Activated B cell treated with CpG ODN at 0.5 μM for 24 hours (primary cell): ENCODE measurements at places on chromosomes 4 and X. TPM values are rescaled to one million over a fixed set of nuclear protein-coding genes. Genes with fewer than 3 reads are reported as not detected.

GRCh38 chr4:101018836-101019235, 328.5 kb downstream of the PPP3CA start:
- H3K27ac ChIP-seq = peak overlapping the region; percentile 71
- no peak for DNase-seq
- peaks cover 13% of the 10 kb centered on the region for H3K36me3 ChIP-seq
- no peaks in the 10 kb centered on the region for H3K27me3 ChIP-seq
- peaks cover 46% of the 10 kb centered on the region for H3K4me1 ChIP-seq
- peak overlapping the region; percentile 0 for H3K4me3 ChIP-seq

DNA sequence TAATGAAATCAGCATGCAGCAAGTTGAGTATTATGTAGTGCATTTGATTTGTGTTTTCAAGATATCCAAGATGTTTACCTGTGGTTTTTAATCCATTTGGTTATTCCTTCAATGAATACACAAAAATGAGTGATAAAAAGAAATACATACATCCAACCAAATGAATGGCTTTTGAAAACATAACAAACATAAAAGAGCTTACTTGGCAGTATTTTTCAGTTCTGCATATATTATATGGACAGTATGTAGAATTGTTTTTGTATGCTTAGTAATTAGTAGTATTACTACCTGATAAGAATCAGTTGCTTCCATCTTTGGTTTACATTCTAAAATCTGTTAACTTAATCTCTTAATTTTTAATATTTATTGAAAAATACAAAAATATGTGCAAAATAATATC, 908.9 kb upstream of the AGA start:
- H3K4me1 ChIP-seq = no peaks in the 10 kb centered on the region
- DNase-seq = no peak
- no peak overlapping the region for H3K4me3 ChIP-seq
- no peaks in the 10 kb centered on the region for H3K36me3 ChIP-seq

DNA sequence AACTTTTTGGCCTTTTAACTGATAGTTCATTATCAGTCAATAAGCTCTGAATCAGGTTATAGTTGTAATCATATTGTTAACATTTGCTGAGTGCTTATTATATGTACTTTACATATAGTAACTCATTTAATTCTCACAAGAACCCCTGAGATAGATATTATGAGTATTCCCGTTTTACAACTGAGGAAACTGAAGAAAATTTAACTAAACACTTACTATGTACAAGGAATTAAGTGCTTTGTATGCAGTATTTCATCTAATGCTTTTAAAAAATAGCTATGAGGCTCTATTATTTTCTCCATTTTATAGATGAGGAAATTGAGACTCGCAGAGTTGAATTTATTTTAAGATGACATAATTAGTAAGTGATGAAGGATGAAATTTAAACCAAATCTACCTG, 27.7 kb upstream of the FGF2 start:
- H3K27ac ChIP-seq = no peak overlapping the region
- no peaks in the 10 kb centered on the region for H3K4me1 ChIP-seq
- H3K36me3 ChIP-seq = no peaks in the 10 kb centered on the region
- peaks cover 11% of the 10 kb centered on the region for H3K27me3 ChIP-seq
- no peak overlapping the region for H3K4me3 ChIP-seq
- no peak for DNase-seq

- DNase-seq = no peak
- H3K27me3 ChIP-seq = no peaks in the 10 kb centered on the region
- H3K4me1 ChIP-seq = peaks cover 23% of the 10 kb centered on the region
Observed at GRCh38 chr4:128958194-128958593, 135.1 kb downstream of the SCLT1 start.

DNA sequence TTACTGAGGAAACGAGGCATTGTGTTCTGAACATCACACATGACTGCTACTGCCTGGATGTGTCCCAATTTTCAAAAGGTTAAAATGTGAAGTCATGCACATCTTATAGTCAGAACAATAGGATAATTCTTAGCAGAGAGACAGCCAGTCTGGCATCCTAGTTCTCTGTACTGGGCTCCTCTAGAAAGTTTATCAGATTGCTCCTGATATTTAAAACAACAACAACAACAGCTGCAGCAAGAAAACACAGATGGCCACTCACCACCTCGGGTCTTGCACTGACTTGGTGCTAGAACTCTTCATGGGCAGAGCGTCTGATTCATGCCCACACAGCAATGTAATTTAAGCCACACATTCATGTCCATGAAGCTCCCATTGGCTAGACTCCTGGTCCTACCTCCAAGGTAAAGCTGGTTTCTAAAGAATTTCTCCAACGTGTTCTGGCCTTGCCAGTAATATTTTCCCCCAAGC, 33.3 kb upstream of the SLC2A9 start:
- no peaks in the 10 kb centered on the region for H3K4me1 ChIP-seq
- H3K36me3 ChIP-seq = peaks cover 7% of the 10 kb centered on the region
- H3K4me3 ChIP-seq = no peak overlapping the region
- no peak overlapping the region for H3K27ac ChIP-seq
- H3K27me3 ChIP-seq = peaks cover 7% of the 10 kb centered on the region

DNA sequence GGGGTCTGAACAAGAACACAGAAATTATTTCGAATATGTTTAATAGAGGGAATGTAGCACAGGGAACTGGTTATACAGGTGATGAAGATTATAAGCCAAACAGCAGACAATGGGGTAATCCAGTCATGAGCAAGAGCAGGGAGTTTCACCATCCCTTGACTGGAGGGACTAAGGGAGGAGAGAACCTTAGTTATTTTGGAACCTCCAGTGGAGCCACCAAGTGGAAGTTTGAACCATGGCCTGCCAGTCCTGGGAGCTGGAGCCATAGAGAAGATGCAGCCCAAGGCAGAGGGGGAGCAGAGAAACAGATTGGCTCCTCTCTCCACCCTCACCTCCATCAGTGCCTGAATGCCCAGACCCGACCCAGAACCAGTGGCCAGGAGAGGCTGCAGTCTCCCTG, 264.6 kb upstream of the RASGEF1B start:
- H3K4me1 ChIP-seq = peaks cover 6% of the 10 kb centered on the region
- no peak overlapping the region for H3K4me3 ChIP-seq
- H3K27me3 ChIP-seq = no peaks in the 10 kb centered on the region
- no peak overlapping the region for H3K27ac ChIP-seq
- H3K36me3 ChIP-seq = no peaks in the 10 kb centered on the region

- H3K36me3 ChIP-seq = no peaks in the 10 kb centered on the region
- DNase-seq = no peak
- H3K27me3 ChIP-seq = no peaks in the 10 kb centered on the region
Observed at GRCh38 chr4:114941503-114941902, 171.9 kb downstream of the NDST4 start.

DNA sequence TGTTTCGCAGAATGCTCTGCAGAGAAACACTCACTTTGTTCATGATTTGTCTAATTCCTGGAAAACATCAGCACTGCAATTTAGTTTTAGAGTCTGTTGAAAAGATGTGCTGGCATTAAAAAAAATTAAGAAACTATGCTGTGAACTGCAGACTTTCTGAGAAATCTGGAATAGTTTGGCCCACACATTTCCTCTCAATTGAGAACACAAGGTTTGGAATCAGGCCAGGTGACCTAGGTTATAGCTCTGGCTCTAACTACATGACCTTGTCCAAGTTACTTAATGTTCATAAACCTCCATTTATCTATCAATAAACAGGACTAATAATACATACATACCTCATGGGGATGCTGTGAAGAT, 61.4 kb upstream of the ENPEP start:
- H3K27me3 ChIP-seq = no peaks in the 10 kb centered on the region
- H3K4me1 ChIP-seq = no peaks in the 10 kb centered on the region
- DNase-seq = no peak
- H3K36me3 ChIP-seq = no peaks in the 10 kb centered on the region
- no peak overlapping the region for H3K4me3 ChIP-seq

DNA sequence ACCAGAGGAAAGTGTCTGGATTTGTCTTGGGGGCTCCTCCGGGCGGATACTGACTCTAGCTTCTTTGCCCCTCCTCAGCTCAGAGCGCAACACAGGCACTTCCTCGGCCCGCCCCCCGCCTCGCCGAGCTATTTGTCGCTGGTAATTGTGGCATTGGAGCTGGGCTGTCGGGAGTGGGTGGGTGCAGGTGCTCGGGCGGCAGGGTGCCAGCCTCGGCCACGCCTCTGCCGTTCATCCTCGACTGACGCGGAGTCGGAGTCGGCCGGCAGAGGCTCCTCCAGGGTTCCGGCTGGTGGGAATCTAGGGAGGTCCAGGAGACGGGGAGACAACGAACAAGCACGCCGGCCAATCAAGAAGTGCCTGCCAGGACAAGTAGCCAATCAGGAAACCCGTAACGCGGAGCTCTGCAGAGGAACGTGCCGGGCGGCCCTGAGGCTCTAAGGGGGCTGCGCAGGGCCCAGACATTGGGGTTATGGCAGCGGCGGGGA, 3.9 kb upstream of the SYN1 start:
- H3K4me3 ChIP-seq = peak overlapping the region; percentile 70
- H3K4me1 ChIP-seq = peaks cover 16% of the 10 kb centered on the region
- DNase-seq = no peak
- peaks cover 30% of the 10 kb centered on the region for H3K27me3 ChIP-seq
- H3K27ac ChIP-seq = no peak overlapping the region

- DNase-seq = no peak
- peak overlapping the region; percentile 89 for H3K27ac ChIP-seq
- H3K27me3 ChIP-seq = no peaks in the 10 kb centered on the region
- no peaks in the 10 kb centered on the region for H3K36me3 ChIP-seq
Observed at GRCh38 chr4:83221897-83222441, 62.6 kb downstream of the COQ2 start.

DNA sequence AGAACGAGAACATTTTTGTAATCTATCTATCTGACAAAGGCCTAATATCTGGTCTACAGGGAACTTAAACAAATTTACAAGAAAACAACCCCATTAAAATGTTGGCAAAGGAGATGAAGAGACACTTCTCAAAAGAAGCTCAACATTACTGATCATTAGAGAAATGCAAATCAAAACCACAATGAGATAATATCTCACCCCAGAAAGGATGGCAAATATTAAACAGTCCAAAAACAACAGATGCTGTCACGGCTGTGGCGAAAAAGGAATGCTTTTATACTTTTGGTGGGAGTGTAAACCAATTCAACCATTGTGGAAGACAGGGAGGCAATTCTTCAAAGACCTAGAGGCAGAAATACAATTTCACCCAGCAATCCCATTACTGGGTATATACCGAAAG, 2284.8 kb downstream of the ARAP2 start:
- H3K27me3 ChIP-seq = no peaks in the 10 kb centered on the region
- no peak for DNase-seq

GRCh38 chr4:119093042-119093827, 42.4 kb upstream of the MYOZ2 start:
- DNase-seq = no peak
- peaks cover 3% of the 10 kb centered on the region for H3K4me1 ChIP-seq
- H3K27ac ChIP-seq = no peak overlapping the region
- H3K27me3 ChIP-seq = peaks cover 8% of the 10 kb centered on the region

- no peaks in the 10 kb centered on the region for H3K36me3 ChIP-seq
- H3K27ac ChIP-seq = peak overlapping the region; percentile 81
- peak overlapping the region; percentile 79 for H3K4me3 ChIP-seq
- H3K4me1 ChIP-seq = peaks cover 23% of the 10 kb centered on the region
- DNase-seq = peak; percentile 84
Observed at GRCh38 chr4:80202190-80202711, 4.9 kb downstream of the PRDM8 start.

- H3K4me1 ChIP-seq = peaks cover 29% of the 10 kb centered on the region
- peak overlapping the region; percentile 95 for H3K27ac ChIP-seq
- no peaks in the 10 kb centered on the region for H3K27me3 ChIP-seq
- peak; percentile 51 for DNase-seq
- H3K36me3 ChIP-seq = no peaks in the 10 kb centered on the region
Observed at GRCh38 chrX:9341291-9342201, 123.3 kb upstream of the TBL1X start.

- H3K27me3 ChIP-seq = peaks cover 10% of the 10 kb centered on the region
- no peak for DNase-seq
- H3K4me3 ChIP-seq = no peak overlapping the region
Observed at GRCh38 chrX:47749185-47749967, 87.3 kb upstream of the ZNF81 start.

GRCh38 chr4:155667568-155668511, 1.2 kb downstream of the GUCY1A1 start:
- DNase-seq = peak; percentile 16
- H3K4me3 ChIP-seq = peak overlapping the region; percentile 88
- H3K4me1 ChIP-seq = peaks cover 16% of the 10 kb centered on the region
- H3K27ac ChIP-seq = no peak overlapping the region

GRCh38 chr4:47287735-47288134, 175.8 kb downstream of the COMMD8 start:
- no peak overlapping the region for H3K4me3 ChIP-seq
- H3K27me3 ChIP-seq = peaks cover 3% of the 10 kb centered on the region
- no peak for DNase-seq
- no peaks in the 10 kb centered on the region for H3K4me1 ChIP-seq

GRCh38 chr4:182885738-182886077, 31.5 kb downstream of the DCTD start:
- DNase-seq = no peak
- H3K4me3 ChIP-seq = no peak overlapping the region
- H3K27ac ChIP-seq = no peak overlapping the region
- no peaks in the 10 kb centered on the region for H3K4me1 ChIP-seq
- H3K36me3 ChIP-seq = peaks cover 93% of the 10 kb centered on the region
- H3K27me3 ChIP-seq = no peaks in the 10 kb centered on the region

GRCh38 chr4:40731792-40732245, 17.9 kb upstream of the NSUN7 start:
- peaks cover 10% of the 10 kb centered on the region for H3K4me1 ChIP-seq
- no peak overlapping the region for H3K27ac ChIP-seq
- H3K27me3 ChIP-seq = no peaks in the 10 kb centered on the region
- no peaks in the 10 kb centered on the region for H3K36me3 ChIP-seq

DNA sequence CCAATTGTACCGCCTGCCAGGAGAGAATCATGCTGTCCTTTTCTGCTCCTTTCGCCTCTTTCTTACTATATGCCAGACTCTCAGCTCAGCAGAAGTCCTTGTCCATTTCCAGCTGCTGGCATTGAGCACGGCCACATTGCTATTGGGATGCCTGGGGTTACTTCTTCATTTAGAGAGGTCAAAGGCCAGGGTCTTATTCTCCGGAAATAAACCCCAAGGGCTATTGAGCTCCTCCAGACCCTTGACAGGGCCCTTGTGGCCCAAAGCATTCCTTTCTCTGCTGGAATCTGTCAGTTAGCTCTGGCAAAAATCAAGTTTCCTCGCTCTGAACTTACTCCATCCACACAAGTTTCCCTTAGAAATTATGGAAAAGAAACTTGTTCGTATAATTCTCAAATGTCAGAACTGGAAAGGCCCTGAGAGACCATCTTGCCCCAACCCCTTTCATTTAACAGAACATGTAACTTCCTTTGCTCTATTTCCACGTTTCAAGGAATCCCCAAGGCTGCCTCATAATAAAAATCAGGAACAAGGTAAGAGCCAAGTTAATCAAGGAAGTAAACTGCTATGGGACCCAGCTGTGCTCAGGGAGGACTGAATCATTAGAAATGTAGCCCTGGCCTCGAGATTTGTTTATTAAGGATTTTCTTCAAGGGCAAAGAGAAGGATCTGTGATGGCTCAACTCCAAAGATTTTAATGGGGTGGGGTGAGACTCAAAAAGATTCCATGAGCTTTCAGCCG, 11.8 kb downstream of the AKAP4 start:
- DNase-seq = no peak
- no peaks in the 10 kb centered on the region for H3K4me1 ChIP-seq
- H3K27me3 ChIP-seq = peaks cover 4% of the 10 kb centered on the region
- no peaks in the 10 kb centered on the region for H3K36me3 ChIP-seq
- H3K27ac ChIP-seq = no peak overlapping the region

- DNase-seq = no peak
- H3K4me3 ChIP-seq = no peak overlapping the region
- no peaks in the 10 kb centered on the region for H3K36me3 ChIP-seq
- H3K4me1 ChIP-seq = no peaks in the 10 kb centered on the region
- H3K27ac ChIP-seq = no peak overlapping the region
Observed at GRCh38 chr4:159547645-159548308, 444.9 kb downstream of the RAPGEF2 start.

The CFAP99 gene
- total RNA-seq = not detected in 2 replicates

The HPGDS gene
- not detected in 2 replicates for total RNA-seq

The GPR82 gene
- 0.32 and 0.35 TPM in 2 replicates for total RNA-seq

The GPRIN3 gene
- total RNA-seq = 1.8 and 1.9 TPM in 2 replicates

The CYSLTR1 gene
- total RNA-seq = 20.5 and 20.7 TPM in 2 replicates

The HSFX1 gene
- total RNA-seq = 0.93 and 1.1 TPM in 2 replicates
